AML-193 (cell line): ENCODE measurements at places on chromosomes 2 and 18.

DNA sequence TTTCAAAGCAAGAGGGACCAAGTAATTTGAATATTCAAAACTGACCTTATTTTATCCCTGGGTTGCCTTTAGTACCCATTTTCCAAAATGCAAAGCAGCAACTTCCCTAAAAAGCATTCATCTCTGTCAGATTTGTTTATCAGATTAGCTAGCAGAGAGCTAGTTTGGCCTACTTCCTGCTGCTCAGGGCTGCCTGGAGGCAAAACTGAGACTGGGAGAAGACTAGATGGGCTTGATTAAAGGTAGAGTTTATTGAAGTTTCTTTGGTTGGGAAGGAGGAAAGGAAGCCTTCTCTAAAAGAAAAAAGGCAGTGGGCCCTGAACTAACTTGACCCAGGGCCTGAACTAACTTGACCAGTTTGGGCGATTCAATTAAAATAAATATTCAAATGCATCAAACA, 426.1 kb upstream of the FAM98A start:
- no peak for DNase-seq

GRCh38 chr18:64806232-64806631, 657.3 kb upstream of the LINC00305 start:
- DNase-seq: no peak

GRCh38 chr18:71194438-71194837, 905.6 kb downstream of the SOCS6 start:
- no peak for DNase-seq

- DNase-seq: no peak
Observed at GRCh38 chr2:150387586-150388288, 99.7 kb downstream of the RND3 start.

GRCh38 chr2:178947006-178947405, 102.9 kb downstream of the CCDC141 start:
- DNase-seq: no peak
